ENCODE measurements at places on chromosomes 5 and 9.

DNA sequence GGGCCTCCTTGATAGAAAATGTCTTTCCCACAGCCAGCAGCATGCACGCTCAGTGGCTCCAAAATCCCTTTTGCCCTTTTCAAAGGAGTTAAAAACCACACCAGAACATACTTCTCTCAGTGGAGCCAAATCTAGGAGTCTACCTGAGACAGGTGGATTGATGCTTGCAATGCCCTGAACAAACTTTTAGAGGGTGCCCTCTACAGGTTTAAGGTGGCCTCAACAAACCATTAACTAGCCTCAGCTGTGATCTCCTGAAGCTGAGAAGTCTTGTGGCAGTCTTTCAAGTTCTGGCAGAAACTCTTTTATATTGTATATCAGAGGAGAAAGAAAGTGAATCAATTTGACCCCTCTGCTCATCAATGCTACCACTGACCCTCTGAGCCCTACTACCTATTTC lies 125.4 kb downstream of the MED27 start:
- DNase-seq, result no peak

DNA sequence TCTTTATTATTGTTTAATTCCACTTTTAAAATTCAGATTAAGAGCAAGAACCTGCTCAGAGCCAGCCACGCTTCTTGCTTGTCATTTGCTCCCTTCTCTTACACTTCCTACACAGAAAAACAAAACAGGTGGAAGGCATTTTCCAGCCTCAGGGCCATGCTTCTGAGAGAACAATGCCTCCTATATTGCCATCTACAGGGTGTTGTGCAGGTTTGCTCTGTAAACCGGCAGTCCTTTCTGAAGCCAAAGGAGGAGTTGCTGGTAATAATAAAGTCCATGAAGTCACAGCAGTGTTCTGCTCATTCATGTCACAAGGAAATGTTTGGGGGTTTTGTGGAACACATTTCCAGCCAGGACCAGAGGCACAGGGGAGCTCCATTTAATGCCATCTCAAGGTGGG lies 16.1 kb upstream of the PRLR start:
- DNase-seq, result no peak

DNA sequence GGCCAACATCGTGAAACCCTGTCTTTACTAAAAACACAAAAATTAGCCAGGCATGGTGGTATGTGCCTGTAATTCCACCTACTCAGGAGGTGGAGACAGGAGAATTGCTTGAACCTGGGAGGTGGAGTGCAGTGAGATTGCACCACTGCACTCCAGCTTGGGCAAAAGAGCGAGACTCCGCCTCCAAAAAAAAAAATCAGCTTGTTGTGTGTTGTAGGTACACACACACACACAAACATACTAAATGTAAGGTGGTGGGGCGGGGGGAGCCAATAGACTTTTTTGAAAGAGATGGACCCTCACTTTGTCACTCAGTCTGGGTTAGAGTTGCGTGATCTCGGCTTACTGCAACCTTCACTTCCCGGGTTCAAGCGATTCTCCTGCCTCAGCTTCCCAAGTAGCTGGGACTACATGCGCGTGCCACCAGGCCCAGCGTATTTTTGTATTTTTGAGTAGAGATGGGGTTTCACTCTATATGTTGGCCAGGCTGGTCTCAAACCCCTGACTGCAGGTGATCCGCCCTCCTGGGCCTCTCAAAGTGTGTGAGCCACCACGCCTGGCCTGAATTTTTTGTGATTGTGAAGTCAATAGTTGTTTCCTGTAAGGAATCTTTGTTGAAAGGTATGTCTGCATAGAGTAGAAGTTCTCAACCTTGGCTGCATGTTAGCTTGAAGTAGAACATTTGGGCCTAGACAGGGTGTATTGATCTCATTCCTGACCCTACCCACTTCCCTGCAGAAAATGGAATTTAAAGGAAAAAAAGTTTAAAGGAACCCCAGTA lies 13.7 kb downstream of the NPM1 start:
- no peak for DNase-seq

DNA sequence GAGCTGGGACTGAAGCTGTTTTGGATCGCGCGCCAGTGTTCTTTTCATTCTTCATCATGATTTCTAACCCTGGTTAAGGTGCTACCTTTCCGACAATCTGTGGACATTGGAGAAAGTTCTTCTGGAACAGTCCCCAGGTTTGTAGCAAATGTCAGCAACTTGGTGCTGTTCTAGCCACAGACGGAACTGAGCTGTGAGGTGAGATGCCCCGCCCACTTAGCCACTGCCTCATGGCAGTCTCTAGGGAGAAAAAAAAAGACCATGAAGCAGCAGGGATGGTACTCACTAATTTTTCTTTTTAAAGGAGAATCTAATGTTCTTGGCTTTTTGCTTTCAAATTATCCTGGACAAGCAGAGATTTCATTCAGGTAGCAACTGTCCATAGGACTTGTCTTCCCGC lies 72.1 kb upstream of the STK32A start:
- DNase-seq, result no peak

- no peak for DNase-seq
These were observed 63.5 kb upstream of the PHYKPL start for GRCh38 chr5:178296066-178296465.

DNA sequence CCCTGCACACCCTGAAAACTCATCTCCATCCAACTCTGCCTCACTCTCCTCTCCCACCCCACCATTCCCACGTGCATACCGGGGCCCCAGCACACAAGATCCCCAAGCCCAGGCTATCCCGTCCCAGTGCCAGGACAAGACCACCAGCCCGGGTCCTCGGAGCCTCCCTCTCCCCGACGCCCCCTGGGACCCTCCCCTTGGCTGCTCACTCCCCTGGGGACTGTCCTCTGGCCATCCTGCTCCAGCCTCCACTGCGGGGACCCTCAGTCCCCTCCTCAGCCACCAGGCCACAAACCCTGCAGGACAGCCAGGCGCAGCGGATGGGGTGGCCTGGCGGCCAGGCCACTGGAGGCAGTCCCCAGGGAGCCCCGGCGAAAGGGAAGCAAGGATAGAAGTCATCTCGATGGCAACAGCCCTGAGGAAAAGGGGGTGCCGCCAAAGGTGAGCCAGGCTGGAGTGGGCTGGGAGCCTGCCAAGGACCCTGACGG lies 62.8 kb downstream of the C9orf50 start:
- DNase-seq, result no peak

- DNase-seq, result no peak
These were observed 47.6 kb upstream of the EXOC3 start for GRCh38 chr5:395156-395920.

DNA sequence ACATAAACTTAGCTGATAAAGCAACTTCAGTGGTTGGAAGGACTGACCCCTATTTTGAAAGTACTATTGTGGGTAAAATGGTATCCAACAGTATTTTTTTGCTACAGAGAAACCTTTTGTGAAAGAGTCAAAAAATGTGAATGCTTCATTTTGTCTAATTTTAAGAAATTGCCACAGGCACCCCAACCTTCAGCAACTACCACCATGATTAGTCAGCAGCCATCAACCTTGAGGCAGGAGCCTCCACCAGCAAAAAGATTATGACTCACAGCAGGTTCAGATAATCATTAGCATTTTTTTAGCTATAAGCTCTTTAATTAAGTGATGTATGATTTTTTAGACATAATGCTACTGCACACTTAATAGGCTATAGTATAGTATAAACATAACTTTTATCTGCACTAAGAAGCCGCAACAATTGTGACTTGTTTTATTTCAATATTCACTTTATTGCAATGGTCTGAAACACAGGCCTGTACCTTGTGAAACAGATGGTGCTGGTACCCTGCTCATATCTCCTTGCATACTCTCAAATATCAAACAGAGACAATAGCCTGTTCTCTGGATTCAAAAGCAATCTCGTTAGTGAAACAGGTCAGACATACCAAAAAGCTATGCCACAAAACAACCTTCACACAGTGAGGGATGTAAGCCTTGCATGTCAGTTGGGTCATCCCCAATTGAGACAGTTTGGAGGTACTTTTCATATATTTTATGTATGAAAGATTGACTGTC lies 261.2 kb upstream of the FAM174A start:
- no peak for DNase-seq

DNA sequence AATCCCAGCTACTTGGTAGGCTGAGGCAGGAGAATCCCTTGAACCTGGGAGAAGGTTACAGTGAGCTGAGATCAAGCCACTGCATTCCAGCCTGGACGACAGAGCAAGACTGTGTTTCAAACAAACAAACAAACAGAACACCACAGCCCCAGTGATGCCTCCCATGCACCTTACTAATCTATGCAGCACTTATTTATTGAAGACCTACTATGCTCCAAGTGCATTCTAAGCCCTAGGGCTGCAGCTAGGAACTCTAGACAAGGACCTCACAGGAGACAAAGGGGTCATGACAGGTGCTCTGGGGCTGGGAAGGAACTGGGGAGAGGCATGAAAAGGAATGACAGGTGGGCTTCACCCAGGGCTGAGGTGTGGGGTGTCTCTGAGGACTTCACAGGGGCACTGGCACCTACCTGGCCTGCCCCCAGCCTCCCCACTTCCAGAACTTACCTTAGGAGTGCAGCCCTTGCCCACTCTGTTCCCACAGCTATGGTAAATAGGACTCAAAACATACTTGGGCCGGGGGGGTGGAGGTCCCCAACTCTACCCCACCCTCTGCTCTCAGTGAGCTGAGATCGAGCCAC lies 69.4 kb downstream of the C9orf50 start:
- no peak for DNase-seq

DNA sequence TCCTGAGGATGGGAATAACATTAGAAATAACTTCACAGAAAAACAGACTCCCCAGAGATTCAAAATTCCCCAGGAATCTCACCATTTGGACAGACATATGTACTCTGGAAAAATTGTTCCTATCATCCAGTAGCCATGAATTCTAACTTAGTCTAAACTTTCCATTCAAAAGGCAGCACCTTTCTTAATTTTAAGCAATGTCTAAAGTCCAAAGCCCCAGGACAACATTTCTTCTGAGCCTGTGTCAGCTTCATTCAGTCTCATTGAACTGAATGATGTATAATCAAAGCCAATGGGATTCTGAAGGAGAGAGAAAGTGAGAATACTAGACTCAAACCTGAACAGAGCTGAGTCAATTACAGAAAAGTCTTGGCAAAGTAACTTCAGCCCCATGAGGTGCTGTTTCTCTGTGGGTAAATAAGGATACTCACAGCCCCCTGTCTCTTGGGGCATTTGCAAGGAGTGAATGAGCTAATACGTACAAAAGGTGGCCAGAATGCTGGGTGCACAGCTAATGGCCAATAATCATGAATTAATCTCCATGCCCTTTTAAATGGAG lies 140.6 kb downstream of the SEMA5A start:
- DNase-seq, result no peak

- DNase-seq, result peak; percentile 25
These were observed 232.1 kb downstream of the SH3GL2 start for GRCh38 chr9:17810728-17811571.

DNA sequence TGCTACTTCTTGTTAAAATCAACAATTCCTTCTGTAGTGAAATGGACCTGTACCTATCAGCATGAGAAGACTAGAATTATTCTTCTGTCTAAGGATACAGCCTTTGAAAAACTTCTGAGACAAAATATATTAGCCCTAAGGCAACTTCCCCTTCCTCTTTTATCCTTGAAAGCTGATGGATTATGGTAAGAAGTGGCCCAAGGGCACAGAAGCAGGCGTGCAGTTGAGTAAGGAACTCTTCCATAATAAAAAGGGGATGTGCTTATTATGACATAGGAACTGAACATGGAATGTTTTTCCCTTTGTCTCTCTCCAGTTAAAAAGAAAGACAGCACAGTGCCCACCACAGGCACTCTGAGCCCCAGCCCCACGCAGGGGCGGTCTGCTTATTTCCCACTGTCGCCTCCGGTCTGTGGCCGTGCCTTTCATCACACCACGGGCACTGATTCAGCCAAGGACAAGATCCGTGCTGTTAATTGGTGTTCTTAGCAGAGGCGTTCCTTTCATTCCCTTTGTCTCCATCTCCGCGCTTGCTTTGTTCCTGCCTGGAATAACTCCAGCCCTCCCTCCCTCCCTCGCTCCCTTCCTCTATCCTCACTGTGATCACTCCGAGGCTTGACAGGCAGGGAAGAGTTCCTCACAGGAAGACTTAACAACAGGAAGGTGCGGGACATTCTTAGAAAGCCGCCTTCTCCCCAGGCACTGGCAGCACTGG lies 135.9 kb upstream of the OTULINL start:
- DNase-seq, result no peak

GRCh38 chr5:170471551-170472178 lies 32.2 kb upstream of the KCNIP1 start:
- DNase-seq, result no peak

DNA sequence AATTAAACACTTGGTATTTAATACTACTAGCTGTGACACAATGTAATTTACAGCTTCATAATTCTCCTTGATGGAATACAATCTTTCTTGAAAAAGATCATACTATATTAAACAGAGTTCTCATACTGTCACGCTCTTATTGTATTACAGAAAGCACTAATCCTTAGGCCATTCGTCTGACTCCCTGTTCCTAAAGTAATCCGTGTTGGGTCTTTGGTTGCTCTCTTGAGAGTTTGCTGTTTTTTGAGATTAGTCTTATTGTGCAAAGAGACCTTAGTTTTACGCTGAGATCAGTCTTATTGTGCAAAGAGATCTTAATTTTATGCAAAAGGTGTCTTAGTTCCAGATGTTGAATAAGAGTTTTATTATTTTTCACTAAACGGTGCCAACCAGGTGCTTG lies 190.6 kb downstream of the ISL1 start:
- DNase-seq, result no peak

DNA sequence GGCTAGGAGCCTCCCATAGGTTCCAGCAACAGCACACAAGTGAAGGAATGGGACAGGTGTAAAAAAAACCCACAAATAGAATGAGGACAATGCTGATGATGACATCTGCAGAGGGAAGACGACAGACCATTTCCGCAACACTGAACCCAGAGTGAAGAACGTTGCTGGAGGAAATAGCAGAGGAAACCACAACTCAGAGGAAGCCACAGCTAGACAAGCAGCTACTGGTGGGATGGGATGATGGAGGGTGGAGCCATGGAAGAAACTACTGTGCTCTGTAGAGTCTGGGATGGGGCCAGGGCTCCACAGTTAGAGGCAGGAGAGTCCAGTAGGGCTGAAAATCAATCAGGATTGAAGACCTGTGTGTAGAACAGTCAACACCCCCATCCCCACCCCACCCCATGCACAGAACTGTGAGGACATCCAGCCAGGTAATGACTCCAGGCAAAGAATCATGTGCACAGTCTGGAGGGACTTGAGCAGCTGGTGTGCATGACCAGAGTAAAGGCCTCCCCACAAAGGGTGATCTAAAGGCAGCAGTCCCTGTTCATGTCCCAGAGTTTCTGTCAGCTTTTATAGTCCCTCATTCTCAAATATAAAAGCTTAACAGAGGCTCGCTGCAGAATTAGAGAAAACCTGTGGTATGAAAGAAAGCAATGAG lies 65.2 kb upstream of the SPIN1 start:
- DNase-seq, result peak; percentile 28

All from stimulated activated CD4-positive, alpha-beta T cell treated with anti-CD3 and anti-CD28 coated beads, Interleukin-1b, Interleukin-23, amount 100 ng/mL, for 48 hours (primary cell).